ENCODE measurements at places on chromosomes 12 and 14.

GRCh38 chr14:95299271-95299670 is 20.4 kb downstream of the CLMN start:
- no peak for DNase-seq

DNA sequence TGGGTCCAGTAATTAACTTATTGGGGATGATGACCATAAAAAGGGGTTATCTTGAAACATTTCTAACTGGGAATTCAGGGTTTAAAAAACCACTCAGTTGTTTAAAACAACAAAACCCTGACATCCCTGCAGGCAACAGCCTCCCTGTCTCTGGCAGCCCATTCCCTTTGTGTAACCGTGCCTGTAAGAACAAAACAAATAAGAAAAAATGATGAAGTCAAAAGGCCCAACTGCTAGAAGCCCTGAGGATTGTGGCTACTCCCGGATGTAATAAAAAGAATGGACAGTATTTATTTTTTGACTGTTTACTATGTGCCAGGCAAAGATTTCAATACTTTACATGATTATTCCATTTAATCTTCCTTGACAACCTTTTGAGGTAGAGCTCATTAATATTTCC is 75.3 kb downstream of the TMCC3 start:
- no peak for DNase-seq

- DNase-seq = no peak
Measured at GRCh38 chr14:104416383-104416782, 163.2 kb upstream of the C14orf180 start.

DNA sequence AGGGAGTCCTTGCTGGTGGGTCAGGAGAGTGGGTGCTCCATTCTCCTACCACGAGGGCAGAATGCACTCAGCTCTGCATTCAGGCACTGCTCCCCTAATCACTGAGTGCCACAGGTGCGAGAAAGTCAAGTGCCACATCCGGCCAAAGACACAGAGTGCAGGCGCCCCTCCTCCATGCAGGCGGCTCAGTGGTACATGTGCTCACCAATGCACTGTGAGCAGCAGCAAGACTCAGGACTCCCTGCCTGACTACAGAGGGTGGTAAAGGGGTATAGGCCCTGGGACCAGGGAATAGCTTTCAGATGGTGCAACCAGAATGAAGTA is 32.9 kb downstream of the ZFYVE21 start:
- no peak for DNase-seq

DNA sequence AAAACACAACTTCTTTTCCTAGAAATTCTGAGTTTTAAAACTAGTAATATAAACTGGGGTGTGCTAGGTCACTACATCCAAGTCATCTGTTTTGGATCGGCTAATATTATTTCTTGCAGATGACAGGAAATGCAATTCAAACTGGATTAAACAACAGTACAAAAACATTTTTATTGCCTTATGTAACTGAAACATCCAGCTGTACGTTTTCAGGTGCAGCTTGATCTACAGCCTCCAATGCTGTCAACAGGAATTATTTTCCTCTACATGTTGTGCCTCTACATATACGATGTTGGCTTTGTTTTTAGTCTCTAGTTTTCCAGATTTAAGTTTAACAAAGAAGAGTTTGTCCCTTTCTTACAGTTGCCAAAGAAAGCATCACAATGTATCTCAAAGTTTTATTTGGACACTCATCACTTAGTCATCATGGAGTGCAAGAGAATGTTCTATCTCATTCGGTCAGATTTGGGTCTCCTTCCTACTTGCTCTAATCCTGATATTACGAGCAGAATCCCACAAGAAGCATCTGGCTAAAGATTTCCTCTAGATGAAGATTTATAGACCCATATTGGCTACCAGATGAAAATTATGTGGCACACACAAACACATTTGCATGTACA is 326.7 kb downstream of the SLC6A15 start:
- no peak for DNase-seq
